ENCODE measurements at places on chromosomes 6 and 20. TPM values are rescaled to one million over a fixed set of nuclear protein-coding genes. Genes with fewer than 3 reads are reported as not detected.

TTK gene
- total RNA-seq, result 51.2 TPM

ADGRB3 gene
- 2.3 TPM for total RNA-seq

PNLDC1 gene
- not detected for total RNA-seq

PGC gene
- total RNA-seq, result not detected

SLC13A3 gene
- not detected for total RNA-seq

PNPLA1 gene
- not detected for total RNA-seq

BNIP5 gene
- not detected for total RNA-seq

OR2B6 gene
- not detected for total RNA-seq

TAAR8 gene
- not detected for total RNA-seq

BFSP1 gene
- total RNA-seq, result 4.1 TPM

GRCh38 chr20:25225642-25226432, 22.0 kb upstream of the PYGB start:
- no peak for DNase-seq

DNA sequence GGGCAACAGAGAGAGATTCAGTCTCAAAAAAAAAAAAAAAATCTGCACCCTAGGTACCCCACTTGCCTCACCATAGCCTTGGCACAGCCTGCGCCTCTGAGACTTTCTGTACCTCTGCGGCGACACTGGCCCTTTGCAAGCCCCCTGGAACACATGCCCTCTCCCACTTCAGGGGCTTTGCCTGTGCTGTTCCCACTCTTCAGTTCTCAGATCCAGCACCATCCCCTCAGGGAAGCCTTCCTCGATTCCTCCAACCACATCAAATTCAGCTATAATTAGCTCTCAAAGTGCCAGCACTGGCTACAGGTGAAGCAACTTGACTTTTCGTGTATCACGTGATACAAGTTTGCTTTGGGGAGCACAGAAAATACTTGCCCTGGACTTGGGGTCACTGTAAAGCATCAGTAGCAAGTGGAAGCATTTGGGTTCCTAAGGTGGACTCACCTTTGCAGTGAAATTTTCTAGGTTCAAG, 2.1 kb upstream of the UBE2V1 start:
- no peak for DNase-seq

DNA sequence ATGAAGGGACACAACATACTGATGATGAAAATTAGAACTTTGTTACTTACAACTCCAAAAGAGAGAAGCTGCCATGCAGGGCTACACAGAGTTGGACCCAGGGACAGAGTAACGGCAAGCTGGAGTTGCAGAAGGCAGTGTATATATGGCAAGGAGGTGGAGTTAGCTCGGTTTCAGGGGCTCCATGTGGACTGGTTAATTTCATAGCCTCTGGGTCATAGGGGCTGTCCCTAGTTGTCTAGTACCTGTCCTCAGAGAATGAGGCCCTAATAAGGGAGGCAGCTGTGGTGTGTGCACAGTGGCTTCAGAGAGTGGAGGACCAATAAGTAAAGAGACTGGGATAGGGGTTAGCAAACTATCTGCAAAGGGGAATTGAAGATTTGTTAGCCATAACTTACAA, 7.9 kb upstream of the ZSCAN12 start:
- DNase-seq, result no peak

GRCh38 chr20:14062171-14062570, 66.9 kb downstream of the MACROD2 start:
- DNase-seq, result no peak

DNA sequence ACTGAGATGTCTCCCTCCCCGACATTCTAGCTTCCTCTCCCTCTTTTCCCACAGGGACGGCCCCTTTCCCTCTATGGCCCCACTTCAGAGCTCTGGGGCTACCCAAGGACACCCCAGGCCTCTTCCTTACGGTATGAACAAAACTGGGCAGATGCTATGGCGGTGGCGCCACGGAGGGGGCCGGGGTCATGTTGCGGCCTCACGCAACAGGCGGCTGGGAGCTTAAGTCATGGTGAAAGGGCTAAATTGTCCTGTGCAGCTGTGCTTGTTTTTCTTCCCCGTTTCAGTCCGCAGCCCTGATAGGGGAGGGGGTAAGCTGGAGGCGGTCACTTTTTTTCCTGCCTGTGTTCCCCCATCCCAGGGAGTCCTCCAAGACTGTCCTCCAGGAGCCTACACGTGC, 17.6 kb upstream of the KIAA1755 start:
- DNase-seq, result no peak

DNA sequence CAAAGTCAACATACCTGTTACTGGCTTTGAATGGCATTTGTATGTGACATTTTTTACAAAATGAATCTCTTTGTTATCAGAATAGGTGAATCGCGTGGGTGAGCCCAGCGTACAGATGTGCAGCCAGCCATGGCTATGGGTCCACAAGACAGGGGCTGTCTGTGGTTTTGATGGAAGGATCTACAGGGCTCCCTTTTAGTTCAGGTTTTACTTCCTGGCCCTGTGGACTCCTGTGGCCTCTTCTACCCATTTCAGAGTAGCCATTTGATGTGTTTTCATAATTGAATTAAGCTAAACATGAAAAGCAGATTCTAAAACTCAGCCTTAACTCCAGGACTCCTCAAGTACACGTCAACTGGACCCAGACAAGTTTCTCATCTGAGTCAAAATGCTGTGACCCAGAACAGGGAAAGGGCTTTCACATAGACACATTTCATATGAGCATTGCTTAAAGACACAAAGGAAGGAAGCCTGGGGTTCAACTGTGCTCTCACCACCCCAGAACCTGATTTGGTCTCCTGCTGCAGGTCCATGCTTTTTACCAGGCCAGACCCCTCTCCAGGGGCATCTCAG, 105.3 kb upstream of the NAA20 start:
- DNase-seq, result no peak

DNA sequence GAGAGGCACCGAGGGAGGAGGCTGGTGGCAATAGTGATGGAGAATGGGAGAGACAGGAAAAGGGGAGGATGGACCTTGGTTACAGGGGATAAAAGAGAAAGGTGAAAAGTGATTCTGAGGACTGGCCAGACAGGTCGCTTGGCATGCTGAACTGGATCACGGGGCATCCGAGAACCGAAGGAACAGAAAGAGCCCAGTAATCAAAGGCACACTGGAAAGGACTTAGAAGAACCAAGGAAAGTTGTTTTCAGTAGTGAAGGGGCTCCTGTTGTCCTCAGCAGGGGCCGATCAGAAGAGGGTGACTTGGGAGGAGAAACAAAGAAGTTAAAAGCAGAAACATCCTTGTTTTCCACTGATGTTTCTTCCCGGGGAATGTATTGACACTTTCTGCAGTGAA, 18.9 kb downstream of the SYTL3 start:
- DNase-seq, result no peak

- no peak for DNase-seq
Measured at GRCh38 chr6:7153789-7154188, 46.0 kb downstream of the RREB1 start.

DNA sequence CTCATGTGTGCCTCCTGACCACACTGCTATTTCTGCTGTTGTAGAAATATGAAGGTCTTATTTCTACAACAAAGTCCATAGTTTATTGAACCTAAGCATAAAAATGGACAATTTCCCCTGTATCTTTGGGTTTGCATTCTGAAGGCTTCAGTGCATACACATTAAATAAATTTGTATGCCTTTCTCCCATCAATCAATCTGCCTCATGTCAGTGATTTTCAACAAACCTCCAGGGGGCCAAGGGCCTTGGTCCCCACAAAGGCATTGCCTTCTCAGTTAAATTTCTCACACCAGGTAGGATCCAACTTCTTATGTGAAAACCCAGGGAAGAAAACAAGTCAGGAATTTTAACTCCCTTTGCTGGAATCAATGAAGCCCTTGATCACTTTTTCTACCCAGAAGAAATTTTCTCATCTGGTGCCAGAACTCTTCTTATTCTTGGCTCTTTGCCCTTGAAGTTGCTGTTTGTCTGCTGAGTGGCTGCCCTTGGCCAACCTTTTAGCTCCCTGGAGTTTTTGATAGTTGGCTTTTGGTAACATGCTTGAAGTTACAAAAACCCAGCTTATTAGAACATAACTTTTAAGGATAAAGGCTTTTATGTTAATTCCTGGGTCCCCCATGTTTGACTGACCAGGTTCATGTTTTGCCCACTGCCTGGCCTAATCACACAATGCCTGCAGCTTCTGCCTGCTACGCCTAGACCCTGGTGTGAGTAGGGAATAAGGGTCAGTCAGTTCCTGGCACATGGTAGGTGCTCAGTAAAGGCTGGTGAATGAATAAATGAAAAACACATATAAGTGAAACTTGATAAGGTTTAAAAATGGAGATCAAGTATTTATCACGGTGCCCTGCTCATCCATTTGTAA, 37.0 kb downstream of the SHLD1 start:
- no peak for DNase-seq

DNA sequence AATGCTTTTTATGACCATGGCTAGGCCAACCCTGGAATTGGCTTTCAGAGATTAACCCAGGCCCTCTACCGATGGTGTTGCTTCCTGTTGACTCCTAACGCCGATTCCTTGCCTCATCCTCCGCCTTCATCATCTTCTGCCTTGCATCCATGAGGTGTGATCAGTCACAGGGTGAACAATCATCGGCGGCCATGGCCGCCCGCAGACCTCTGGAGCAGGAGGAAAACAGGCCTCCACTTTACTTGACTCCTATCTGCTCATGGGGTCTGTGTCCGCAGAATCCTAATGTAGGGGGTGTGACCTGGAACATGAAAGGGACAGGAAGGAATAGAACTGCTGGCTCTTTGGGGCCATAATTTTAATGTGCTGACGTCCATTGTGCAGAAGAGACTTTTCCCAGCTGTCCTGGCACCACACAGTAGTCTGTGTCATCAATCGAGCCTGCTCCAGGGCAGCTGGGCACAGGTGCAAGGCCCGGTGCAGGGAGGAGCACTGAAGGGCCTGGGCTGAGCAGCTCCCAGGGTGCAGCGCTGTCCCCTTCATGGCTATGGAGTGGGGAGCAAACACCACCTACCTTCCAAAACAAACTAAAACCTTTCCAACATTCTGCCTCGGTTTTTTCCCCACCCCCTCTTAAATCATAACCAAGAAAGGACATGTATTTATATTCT, 8.0 kb downstream of the SLC22A3 start:
- no peak for DNase-seq

- no peak for DNase-seq
Measured at GRCh38 chr20:46789339-46790028, 80.0 kb downstream of the SLC2A10 start.

GRCh38 chr20:34825530-34826362, at the start of gene NCOA6:
NCOA6 (minus strand) TSS chr20:34825651; CDS start chr20:34782355, 43,296 bp downstream.
- DNase-seq, result peak; percentile 78

GRCh38 chr20:8616792-8617191, 452.1 kb upstream of the PLCB4 start:
- peak; percentile 14 for DNase-seq

GRCh38 chr6:169161572-169162167, 92.0 kb downstream of the THBS2 start:
- no peak for DNase-seq

GRCh38 chr6:20921578-20921977, 387.3 kb downstream of the CDKAL1 start:
- DNase-seq, result no peak

- DNase-seq, result no peak
Measured at GRCh38 chr6:91523511-91523910, 936.6 kb upstream of the MAP3K7 start.

- no peak for DNase-seq
Measured at GRCh38 chr20:50130995-50131394, 18.0 kb upstream of the UBE2V1 start.

DNA sequence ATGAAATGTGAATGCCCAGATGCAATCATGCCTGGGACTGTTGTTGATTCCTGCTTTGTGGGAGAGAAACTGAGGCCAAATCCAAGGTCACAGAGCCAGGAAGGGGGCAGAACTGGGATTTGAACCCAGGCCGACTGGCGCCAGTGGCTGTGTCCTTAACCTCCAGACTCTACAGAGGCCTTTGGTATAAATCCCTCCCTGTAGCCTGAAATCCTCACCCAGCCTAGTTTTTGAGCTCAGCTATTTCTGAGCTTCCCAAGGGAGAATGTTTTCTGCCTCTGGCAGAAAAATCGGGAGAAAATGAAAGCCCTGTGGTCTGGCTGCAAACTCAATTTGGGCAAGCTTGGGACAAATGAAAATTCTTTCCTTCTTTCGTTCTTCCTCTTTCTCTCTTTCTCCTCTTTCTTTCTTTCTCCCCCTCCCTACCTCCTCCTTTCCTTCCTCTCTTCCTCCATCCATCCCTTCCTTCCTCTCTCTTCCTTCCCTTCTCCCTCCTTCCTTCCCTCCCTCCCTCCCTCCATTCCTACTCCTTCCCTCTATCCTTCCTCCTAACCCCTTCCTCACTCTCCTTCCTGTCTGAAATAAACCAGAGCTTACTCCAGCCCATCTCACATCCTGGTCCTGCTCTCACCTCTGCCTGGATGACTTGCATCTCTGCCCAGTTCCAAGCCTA, 34.9 kb downstream of the SNAI1 start:
- no peak for DNase-seq

DNA sequence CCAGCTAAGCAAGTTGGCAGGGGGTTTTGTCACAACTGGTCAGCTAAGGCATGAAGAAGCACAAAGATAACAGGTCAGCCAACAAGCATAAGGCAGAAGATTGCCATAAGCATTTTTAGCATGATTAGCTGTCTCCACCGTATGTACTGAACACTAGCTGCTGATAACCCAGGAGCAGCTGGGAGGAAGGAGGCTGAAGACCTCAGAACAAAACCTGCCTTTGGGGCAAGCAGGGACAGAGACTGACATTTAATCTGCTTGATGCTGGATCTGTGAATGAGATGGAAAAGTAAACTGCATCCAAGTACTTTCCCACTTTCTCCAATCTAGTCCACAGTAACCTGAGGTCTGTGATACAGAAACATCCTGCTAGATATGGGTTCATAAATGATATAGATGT, 353.0 kb upstream of the MAP3K7 start:
- DNase-seq, result no peak

DNA sequence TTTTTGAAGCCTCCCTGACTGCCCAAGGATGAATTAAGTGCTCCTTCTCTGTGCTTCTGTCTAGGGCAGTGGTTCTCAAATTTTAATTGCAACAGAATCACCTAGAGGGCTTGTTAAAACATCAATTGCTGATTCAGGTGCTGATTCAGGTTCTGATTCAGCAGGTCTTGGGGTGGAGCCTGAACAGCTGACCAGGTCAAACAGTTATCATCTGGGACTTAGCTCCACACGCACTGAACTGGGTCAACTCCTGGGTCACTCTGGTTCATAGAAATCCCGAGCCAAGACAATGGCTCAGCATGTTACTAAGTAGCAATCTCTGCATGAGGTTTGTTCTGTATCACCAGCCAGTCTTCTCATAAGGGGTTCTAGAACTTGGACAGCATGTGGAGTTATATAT, 192.3 kb downstream of the GJA1 start:
- no peak for DNase-seq

DNA sequence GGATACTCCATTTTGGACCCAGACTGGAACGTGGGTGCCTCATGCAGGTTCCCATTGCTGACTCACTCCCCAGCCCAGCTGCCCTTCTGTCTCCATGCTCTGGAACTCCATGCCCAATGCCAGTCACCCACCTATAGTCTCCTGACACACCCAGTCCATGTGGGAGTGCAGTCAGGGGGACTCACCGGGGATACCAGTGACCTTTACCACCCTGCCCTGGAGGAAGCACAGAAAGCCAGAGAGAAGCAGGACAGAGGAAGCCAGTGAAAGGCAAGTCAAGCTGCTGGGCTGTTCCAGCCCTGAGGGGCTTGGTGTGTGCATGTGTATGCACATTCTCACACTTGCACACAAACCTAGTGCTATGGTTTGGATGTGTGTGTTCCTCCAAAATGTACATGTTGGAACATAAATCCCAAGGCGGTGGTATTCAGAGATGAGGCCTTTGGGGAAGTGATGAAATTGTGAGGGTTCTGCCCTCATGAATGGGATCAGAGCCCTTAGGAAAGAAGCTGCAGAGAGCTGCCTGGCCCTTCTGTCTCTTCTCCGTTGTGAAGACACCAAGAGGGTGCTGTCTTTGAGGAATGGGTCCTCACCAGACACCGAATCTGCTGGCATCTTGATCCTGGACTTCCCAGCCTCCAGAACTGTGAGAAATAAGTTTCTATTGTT, 121.4 kb upstream of the MAFB start:
- no peak for DNase-seq
